ENCODE measurements at places on chromosomes 11 and 22.

DNA sequence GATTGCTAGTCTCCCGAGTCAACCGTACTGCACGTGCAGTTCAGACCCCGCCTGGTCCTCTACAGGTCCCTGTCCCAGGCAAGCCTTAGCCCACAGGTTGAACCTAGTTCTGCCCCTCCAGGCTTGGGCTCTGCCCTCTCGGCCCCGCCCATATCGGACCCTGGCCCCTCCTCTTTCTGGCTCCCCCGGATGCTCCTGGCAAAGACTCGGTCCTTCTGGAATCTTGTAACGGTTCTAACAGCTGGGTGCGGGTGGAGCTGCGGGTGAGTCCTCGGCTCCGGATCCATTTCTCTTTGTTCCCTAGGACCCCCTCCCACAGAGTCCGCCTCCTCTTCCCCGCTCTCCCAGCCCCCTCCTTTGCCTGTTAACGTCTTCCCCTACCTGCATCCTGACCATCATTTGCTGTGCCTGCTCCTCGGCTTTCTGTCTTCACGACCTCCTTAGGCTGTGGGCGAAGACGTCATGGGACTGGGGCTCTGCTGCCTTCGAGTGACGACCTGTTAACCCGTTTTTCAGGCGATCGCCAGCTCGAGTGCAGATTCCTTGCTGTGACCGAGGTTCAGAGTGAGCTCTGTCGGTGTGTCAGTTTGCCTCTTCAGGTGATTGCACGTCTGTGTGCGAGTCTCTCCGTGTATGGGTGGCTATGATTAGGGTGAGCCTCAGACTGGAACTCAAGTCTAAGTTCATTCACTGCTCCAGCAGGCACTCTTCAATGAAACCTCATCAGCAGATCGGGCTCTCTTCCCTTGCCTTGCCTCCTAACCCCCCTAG is at the start of gene DNHD1:
DNHD1 (plus strand) TSS at position 212 of the 771 bp plus-strand sequence. CDS start 936 bp downstream, outside the sequence.
- DNase-seq: no peak

DNA sequence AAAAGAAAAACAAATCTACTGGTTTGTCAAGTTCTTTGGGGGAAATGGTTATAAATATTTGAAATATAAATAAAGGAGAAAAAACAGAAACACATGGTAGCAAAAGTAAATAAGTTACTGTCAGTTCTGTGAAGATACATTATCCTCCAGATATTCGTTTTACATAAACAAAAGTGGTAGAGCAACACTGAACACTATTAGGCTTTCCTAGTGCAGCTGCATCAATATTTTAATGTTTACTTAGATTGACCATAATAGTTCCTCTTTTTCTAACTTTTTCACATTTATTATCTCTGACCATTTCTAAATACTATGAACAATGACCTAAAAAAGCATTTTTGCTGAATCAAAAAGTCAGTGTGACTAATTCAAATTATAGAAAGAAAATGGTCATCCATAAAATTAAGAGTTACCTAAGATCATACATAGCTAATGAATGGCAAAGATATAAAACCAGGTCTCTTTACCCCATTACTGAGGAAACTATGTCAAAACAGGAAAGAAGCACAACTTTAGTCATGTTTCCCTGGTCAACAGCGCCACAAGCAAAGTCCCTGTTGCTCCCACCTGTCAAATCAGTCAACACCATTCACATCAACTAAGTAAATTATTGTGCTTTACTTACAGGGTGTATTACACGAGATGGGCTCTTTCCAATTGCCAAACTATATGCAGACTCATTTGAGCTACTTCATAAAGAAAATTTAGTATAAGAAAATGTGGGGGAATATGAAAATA is 38.5 kb downstream of the SBF2 start:
- DNase-seq: no peak

- DNase-seq: no peak
Observed at GRCh38 chr11:71210861-71211260, 41.5 kb downstream of the SHANK2 start.

GRCh38 chr11:47989779-47990178 is 9.4 kb downstream of the PTPRJ start:
- no peak for DNase-seq
